ENCODE measurements at places on chromosomes 12 and 14.

DNA sequence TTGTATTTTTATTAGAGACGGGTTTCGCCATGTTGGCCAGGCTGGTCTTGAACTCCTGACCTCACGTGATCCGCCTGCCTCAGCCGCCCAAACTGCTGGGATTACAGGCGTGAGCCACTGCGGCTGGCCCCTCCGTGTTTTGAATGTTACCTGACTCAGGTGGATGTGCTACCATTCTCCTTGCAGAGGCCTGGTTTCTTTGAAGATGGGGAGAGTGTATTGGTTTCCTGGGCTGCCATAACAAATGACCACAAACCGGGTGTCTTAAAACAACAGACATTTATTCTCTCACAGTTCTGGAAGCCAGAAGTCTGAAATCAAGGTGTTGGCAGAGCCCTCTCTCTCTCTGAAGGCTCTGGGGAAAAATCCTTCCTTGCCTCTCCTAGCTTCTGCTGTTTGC is 98.0 kb downstream of the IRF2BPL start:
- DNase-seq: no peak

DNA sequence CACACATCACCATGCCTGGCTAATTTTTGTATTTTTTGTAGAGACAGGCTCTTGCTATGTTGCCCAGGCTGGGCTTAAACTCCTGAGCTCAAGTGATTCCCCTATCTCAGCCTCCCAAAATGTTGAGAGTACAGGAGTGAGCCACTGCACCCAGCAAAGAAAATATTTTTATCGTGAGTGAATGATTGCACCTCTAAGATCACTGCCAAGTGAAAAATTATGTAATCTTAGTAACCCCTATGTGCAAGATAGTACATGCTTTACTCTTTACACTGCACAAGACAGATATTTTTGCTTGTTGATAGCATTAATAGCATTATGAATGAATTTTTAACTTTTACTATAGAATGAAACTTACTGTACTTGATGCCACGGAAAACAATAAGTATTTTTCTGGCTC is 3.4 kb upstream of the MRPS35 start:
- DNase-seq: no peak

DNA sequence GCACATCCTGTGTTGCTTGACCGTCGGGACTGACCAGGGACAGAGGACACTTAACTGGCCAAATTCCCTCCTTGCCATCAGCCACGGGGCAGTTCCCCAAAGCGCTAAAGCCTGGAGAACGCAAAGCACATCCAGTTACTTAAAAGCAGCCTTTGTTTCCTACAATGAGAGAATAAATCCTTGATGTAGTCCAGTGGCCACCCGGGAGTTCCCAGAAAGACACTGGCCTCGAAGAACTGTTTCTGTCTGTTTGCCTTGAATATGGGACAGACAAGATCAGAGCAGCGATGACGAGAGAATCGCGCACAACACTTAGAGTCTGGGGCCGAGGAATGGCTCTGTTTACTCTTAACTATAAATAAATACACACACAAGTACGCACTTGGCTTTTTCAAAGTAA is 102.2 kb downstream of the TNFAIP2 start:
- no peak for DNase-seq

- no peak for DNase-seq
These were observed 165.0 kb upstream of the RTL1 start for GRCh38 chr14:101068313-101069227.

GRCh38 chr12:132384916-132385774 is 55.8 kb upstream of the GALNT9 start:
- DNase-seq: no peak

- no peak for DNase-seq
These were observed 155.5 kb downstream of the KIF21A start for GRCh38 chr12:39287409-39287808.

DNA sequence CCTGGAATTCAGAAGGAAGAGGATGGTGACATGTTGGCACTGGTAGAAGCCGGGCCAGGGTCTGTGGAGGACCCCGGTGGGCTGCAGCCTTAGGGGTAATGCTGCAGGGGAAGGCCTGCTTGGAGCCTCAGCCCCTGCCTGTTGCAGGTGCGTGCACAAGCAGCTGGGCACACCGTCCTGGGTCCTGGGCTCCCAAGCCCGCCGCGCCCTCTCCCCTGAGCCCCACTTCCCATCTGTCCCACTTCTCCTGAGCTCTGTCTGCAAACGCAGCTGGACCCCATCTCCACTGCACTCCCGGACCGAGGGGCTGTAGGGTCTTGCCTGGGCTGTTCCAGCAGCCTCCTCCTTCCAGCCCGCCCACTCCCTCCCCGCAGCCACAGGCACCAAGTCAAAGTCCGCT is 116.8 kb downstream of the GLT1D1 start:
- peak; percentile 61 for DNase-seq

DNA sequence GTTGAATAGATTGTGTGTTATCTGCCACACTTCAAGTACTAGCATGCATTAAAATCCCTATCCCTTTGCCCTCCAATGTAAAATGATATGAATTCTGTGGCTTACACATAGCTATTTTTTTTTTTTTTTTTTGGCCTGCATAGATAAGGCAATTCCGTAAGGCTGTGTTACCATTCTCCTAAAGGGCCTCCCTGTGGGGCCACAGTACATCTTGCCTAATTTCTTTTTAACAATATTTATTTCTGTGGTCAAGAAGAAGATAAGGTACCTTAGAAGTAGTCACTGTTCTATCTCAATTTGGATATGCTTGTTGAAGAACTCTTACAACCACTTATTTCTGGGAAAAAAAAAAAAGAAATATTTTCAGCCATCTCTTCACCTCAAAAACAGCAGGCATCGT is 19.8 kb downstream of the FLRT2 start:
- DNase-seq: no peak

- no peak for DNase-seq
These were observed 203.8 kb downstream of the CALM1 start for GRCh38 chr14:90600619-90601018.

DNA sequence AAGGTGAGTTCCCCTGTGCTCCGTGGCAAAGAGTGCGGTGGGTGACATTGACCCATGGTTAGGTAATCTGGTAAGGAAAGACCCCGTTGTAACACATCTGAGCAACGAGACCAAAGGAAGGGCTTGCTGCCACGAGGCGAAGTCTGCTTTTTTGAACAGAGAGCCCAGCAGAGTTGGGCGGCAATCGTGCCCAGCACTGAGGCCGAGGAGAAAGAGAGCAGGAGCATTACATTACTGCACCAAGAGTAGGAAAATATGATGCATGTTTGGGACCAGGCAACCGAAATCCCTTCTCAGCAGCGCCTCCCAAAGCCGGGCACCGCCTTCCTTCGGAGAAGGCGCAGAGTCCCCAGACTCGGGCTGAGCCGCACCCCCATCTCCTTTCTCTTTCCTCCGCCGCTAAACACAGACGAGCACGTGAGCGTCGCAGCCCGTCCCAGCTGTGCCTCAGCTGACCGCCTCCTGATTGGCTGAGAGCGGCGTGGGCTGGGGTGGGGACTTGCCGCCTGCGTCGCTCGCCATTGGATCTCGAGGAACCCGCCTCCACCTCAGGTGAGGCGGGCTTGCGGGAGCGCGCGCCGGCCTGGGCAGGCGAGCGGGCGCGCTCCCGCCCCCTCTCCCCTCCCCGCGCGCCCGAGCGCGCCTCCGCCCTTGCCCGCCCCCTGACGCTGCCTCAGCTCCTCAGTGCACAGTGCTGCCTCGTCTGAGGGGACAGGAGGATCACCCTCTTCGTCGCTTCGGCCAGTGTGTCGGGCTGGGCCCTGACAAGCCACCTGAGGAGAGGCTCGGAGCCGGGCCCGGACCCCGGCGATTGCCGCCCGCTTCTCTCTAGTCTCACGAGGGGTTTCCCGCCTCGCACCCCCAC is at the start of gene HIF1A:
TSS of gene HIF1A (plus strand) at position 684 of the 865 bp plus-strand sequence. CDS start 292 bp downstream, outside the sequence.
- peak; percentile 99 for DNase-seq

DNA sequence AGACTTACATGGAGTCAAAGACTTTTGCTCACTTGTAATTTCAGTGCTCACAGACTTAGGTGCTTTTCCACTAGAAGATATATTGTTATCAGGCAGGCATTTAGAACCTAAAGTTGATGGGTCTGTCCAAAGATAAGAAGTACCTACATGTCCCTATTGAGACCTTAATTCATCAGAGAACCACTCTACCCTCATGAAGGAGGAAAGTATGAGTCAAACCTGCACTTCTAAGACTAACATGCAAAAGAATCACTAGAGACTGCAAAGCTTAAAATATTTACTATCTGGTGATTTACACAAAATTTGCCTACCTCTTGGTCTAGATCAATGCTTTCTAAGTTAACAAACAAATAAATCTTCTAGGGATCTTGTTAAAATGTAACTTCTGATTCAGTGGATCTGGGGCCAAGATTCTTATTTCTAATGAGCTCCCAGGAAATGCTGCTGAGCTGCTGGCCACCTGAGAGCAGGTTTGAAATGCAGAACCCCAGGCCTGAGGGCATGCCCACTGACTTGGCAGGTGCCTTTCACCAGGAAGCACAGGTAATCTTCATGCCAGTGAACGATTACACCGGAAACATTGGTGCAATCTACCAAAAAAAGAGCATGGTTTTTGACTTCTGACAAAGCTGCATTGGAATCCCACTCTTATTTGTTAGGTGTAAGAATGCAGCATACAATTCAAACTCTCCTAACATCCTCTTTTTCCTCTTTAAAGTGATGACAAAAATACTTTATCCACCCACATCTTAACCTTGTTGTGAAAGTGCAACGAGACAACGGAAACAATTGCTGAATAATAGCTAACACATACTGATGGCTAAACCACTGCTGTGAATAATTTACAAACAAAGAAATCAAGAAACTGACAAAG is 214.2 kb downstream of the ADAMTS20 start:
- no peak for DNase-seq

DNA sequence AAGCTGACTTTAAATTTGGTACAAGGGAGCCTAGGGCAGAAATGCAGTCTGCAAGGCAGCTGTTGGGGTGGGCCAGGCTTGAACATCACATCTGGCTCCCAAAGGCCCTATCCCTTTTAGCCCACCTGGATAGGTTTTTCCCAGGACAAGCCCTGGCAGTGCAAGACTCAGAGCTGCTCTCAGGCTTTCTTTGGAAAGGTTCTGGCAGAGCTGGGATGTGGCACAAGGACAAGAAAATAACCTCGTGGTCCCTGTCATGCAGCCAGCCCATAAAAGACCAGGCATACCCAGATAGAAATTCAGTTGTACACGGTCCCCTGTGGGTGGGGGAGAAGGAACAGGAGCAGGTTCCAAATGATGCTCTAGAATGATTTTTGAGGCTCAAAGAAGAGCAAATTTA is 206.9 kb downstream of the TTC7B start:
- no peak for DNase-seq

DNA sequence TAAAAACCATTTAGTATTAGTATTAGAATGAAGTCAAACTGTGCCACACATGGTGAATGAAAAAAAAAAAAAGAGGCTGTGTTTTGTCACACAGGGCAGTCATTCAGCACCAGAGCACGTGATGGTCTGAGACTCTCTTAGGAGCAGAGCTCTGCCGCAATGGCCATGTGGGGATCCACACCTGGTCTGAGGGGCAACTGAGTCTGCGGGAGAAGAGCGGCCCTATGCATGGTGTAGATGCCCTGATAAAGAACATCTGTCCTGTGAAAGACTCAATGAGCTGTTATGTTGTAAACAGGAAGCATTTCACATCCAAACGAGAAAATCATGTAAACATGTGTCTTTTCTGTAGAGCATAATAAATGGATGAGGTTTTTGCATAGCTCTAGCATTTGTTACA is 12.2 kb upstream of the BDKRB1 start:
- no peak for DNase-seq

DNA sequence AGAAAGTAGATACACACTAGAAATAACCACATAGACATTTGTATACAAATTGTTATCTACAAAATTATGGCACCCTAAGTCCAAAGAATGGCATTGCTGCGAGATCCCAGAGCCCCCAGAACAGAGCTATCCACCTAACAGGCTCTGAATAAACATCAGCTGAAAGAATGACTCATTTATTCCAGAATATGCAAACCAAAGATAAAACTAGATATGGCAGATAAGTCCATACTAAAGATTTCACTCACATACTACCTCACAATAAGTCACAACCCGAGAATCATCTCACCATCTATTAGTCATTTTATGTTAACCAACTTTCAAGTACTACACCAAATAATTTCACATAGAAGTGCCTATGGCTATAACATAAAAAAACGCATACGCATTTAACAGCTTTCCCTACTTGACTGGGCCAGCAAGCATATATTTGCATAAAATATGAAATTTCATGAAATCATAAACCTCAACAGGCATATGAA is 5.6 kb downstream of the CNIH1 start:
- DNase-seq: no peak

GRCh38 chr12:94261786-94262185 is 113.4 kb downstream of the PLXNC1 start:
- DNase-seq: no peak

DNA sequence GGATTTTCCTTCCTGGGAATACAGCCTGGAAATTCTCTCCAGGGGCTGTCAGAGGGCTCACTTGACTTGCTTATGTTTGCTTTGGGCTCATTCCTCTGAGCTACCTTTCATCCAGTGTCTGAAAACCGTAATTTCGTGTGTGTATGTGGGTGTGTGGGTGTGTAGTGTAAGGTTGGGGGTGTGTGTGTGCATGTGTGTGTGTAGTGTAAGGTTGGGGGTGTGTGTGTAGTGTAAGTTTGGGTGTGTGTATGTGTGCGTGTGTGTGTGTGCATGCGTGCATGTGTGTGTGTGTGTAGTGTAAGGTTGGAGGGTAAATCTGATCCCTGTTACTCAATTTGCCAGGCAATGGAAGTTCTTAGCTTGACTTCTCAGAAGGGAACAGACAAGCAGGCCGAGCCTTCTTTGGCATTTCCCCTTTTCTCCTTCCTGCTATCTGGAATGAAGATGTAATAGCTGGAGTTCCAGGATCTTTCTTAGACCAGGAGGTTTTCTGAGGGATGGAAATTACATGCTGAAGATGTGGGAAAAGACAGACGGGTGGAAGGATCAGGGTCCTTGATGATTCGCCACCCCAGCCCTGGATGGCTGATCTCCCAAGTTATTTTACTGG is 15.5 kb upstream of the BEGAIN start:
- DNase-seq: no peak

DNA sequence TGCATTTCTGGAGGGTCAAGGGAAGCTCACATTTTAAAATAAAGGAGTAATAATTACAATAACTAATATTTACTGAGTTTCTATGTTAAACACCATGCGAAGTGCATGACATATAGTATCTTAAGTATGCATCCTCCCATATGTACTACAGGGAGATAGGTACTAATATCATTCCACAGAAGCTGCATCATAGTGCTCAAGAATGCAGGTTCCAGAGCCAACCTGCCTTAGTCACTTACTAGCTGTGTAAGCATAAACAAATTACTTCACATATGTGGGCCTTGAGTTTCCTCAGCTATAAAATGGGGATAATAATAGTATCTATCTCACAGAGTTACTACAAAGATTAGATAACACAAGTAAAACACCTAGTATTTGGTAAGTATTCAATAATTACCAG is 18.3 kb downstream of the ARMH4 start:
- no peak for DNase-seq

- DNase-seq: no peak
These were observed 269.9 kb downstream of the ADAMTS20 start for GRCh38 chr12:43282106-43282505.

Measured in NCI-H345 (cell line).